ENCODE measurements at places on chromosomes 7 and 10.

- no peak for DNase-seq
These were observed 132.3 kb upstream of the TBX20 start for GRCh38 chr7:35386082-35386815.

DNA sequence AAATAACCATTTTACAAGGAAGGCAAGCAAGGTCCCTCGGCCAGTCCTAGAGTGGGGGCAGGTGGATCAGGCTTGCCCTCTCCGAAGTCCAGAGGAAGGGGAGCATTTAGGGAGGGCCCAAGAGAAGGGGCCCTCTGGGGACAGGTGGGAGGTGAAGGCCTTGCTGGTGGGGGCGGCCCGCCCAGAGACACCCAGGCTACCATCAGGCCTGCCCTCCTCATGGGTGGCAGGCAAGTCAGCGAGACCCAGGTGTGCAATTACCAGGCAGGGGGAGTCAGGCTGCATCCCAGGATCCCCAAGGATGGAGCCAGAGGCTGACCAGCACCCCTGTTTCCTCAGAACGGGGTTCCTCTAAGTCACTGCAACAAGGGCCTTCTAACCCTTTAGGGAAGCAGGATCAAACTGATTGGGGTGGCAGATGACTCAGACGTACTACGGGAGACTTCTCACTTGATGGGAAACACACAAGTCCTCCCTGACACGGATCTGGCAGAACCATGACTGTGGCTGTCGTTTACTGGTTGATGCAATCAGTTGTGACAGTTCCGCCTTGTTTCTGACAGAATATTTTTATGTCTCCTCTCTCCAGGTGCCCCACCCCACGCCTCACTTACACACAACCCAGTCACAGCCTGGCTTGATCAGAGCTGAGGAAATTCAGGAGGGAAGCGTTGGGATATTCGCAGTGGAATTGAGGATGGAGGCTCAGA is 8.2 kb downstream of the LOXL4 start:
- no peak for DNase-seq

DNA sequence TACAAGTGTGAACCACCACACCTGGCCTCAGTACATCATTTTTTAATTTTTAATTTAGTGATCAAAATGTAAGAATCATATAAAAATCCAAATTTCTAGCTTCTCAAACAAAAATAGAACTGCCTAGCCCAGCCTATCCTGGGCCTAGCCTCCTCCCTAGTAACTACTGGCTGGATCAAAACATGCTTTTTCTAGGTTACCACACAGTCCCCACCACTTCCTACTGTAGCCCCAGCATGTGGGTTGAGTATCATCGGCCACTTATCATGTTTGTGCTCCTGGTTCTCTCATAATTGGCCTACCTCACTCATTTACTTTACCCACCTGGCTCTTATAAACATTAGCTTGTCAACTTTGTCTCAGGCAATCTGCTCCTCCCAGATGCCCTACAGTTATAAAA is 52.9 kb downstream of the DNAJC12 start:
- DNase-seq, result no peak

- DNase-seq, result no peak
These were observed 169.2 kb downstream of the ZNF438 start for GRCh38 chr10:30862486-30862885.

- no peak for DNase-seq
These were observed 193.4 kb upstream of the PDE1C start for GRCh38 chr7:32263611-32264010.

DNA sequence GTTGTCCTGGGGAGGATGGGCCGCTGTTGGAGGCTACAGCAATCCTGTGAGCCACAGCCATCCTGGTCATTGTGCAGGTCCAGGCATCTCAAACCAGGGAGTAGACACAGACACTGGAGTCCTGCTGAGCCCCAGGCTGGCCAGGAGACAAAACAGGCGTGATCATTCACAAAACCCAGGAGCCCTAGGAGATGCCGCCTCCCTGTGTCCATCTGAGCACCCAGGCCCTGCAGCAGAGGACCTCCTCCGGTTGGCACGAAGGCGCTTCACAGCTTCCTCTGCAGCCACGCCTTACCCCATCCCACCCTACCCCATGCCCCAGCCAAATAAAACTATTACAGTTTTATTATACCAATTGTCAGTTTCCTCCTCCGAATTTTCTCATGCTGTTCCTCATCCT is 183.6 kb downstream of the PLXNA4 start:
- DNase-seq, result no peak

DNA sequence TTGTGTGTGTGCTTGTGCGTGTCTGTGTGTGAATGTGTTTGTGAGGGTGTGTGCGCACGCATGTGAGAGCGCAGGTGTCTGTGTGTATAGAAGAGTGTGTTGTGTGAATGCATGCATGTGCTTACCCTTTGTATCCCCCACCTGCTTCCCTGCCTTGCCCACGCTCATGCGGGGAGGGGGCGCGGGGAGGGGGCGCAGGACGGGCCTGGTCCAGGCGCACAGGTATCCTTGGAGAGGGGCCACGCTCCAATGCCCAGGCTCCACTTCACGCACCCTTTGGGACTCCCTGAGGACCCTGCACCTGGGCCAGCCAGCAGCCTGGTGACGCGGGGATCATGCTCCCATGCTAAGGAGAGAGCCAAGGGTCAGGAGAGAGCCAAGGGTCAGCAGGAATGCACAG is 47.9 kb upstream of the EN2 start:
- no peak for DNase-seq

GRCh38 chr10:43809211-43809930 is 160.7 kb upstream of the ZNF32 start:
- DNase-seq, result no peak

- no peak for DNase-seq
These were observed 123.5 kb upstream of the ADCY1 start for GRCh38 chr7:45450571-45451204.

GRCh38 chr7:102252366-102252982 is 34.2 kb upstream of the SH2B2 start:
- no peak for DNase-seq

DNA sequence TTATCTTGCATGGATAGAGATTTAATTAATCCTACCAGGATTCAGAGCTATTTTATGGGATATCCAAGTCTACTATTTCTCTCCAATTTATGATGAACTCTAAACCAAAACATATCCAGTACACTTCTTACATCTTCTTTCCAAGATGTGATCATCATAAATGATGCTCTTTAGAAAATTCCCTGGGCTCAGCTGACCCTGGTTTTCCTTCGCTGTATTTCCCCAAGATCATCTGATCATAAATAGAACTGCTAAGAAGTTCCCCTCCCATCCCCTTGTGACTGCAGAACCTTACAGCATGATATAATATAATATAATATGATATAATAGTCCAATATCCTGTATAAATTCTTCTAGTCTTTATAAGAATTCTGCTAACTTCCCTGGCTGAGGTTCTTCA is 114.6 kb upstream of the LYZL2 start:
- DNase-seq, result no peak

DNA sequence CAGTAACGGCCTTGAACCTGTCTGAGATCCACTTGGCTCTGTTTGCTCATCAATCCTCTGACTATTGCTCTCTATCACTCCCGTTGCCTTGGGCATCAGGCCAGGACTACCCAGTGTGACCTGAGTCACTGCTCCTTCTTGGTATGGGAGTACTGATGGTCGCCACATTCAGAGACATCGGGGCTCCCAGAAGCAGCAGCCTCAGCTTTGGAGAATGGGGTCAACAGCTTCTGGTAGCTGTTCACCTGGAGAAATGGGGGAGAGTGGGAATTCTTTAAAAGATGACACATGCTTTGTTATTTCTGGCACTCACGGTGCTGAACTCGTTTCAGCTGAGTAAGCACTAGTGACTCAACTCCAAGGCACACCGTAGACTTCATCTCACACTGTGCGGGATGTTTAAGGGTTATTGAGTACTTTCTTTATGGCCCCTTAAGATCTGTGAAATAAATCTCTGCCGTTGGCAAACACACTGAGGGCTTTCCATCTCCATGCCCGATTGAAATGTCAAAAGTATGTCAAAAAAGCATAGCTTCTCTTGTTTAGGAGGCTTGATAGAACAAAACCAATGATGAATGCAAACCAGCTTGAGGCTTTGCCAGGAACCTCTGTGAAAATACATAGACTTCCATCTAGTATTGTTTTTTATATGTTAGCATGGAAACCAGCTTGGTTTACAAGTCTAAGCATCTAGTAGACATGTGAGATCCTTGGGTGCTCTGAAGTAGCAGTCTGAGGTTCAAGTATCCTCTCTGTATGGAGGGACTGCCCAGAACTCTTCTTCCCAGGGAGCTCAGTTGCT is 333.1 kb downstream of the CXCL12 start:
- DNase-seq, result no peak

GRCh38 chr10:87053577-87054181 is 33.6 kb downstream of the FAM25A start:
- DNase-seq, result no peak

DNA sequence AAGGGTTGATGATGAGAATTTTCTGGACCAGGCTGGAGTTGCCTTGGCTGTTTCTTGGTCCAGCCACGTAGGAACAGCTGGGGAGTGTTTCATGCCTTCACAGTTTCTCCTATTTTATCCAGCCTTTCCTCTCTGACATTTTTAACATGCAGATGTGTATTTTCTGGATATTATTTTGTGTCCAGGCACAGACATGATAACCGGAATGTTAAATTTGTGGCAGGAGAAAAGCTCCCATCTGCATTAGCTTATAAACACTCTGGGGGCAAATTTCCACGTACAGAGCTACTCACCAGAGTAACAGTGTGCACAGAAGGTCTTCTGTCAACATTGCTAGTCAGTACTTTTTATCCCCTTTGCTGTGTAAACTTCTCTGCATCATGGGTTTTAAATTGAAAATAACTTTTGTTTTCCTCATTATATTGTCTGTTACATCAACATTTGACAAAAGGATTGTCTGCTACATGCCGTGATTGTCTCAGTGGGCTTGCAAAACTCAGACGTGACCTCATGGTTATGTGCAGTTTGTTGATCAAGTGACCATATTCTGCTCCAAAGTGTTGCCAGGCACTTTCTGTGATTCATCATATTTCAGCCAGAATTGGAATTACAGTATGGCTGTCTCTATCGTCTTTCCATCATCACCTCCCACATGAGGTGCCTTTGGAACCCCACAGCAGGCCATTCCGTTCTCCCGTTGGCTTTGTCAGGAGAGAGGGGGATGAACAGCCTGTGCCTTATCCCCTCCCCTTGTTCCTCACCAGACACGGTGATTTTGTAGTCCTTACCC is 41.4 kb downstream of the INSYN2A start:
- no peak for DNase-seq

DNA sequence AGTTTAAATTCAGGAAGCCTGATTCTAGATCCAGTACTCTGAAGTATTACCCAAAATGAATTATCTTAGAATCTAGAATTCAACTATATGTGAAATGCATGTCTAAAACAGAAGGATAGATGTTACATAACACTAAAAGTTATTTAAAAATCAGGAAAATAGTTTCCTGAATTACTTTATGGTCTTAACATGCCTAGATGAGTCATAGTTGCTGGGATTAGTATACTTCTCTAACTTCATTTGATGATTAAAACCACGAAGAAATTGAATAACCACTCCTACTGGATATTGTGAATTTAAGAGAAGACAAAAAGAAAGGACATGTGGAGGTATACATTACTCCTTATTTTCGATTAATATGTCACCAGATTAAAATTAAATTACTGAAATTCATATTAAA is 65.5 kb downstream of the ATAD1 start:
- DNase-seq, result no peak

- DNase-seq, result no peak
These were observed 110.7 kb downstream of the VIPR2 start for GRCh38 chr7:159033956-159034355.

DNA sequence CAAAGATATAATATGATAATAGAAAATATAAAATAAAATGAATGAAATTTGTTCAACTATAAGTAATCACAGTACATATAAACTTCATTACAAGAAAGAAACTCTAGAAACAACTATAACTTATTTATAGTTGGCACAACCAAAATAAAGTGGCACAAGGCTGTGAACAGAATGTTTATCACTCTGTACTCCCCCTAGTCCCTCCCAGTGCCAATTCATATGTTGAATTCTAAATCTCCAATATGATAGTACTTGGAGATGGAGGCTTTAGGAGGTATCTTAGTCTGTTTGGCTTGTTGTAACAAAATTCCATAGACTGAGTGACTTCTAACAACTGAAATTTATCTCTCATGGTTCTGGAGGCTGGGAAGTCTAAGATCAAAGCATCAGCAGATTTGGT is 145.0 kb upstream of the TMEM229A start:
- DNase-seq, result no peak

GRCh38 chr10:62463364-62463763 is 89.2 kb downstream of the ZNF365 start:
- no peak for DNase-seq

DNA sequence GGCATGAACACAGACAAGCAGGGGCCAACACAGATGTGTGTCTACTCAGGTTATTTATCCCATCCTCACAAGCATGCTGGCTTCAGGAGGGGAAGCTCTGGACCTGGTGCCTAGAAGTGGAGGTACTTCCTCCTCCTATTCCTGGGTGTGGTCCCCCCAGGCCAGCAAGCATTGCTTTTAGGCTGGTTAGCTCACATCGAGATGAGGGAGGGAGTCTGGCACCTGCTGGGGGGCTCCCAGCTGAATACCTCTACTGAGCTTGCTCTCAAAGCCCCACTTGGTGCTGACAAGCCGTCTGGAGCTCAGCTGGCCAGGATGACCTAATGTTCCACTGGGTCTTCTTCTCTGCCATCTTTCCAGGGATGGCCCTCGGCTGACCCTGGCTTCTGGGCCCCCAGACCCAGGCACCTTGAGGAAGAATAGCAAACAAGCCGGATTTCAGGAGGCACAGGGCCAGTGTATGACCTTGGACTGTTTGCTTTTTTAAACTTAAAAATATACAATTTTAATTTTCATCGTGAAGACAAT is 26.8 kb downstream of the FAM241B start:
- no peak for DNase-seq

GRCh38 chr7:80824253-80824652 is 94.6 kb downstream of the SEMA3C start:
- DNase-seq, result no peak

DNA sequence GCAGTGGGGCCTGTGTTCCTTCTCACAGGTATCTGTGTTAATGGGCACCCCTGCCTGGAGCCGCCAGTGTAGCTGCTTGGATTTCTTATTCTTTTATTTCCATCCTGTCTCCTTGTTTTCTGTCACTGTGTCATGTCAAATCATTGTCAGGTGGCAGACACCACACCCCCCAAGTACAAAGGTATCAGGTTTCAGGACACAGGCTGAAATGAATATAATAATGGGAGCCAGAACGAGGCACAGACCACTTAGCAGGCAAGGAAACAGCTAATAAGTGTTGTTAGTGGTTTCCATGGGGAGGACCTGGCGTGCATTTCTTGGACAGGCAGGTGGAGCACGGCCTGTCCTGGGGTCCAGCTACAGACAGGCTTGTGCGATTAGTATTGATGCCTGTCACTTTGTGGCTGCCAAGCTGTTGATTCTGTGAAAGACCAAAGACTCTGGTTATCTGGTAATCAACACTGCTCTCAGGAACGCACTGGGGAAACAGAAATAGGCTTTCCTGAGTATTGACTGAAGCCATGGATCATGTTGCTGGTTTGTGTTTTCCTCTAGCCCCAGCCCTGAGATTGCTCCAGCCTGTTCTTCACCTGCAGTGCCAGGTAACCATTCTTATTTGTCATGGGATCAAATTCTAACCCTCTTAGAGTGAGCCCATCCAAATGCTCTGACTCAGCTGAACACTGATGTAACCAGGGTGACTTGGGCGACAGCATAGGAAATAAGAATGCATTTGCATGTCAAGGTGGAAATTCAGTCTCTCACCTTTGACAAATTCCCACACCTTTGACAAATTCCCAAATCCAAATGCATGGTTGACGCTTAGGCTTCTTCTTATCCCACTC is 1002.0 kb downstream of the LRMDA start:
- DNase-seq, result no peak
